ENCODE measurements at places on chromosomes 13 and 19. TPM values are rescaled to one million over a fixed set of nuclear protein-coding genes. Genes with fewer than 3 reads are reported as not detected.

The CYP4F8 gene
- not detected for total RNA-seq

The PROSER1 gene
- total RNA-seq = 20.1 TPM

The ZNF480 gene
- total RNA-seq = 11.8 TPM

The PHLDB3 gene
- total RNA-seq = 14.8 TPM

The ZNF44 gene
- 5.0 TPM for total RNA-seq

The RFX1 gene
- total RNA-seq = 4.6 TPM

The ABCA7 gene
- 17.6 TPM for total RNA-seq

The RETN gene
- not detected for total RNA-seq

The ZNF177 gene
- total RNA-seq = 0.51 TPM

The IGFL3 gene
- 2.3 TPM for total RNA-seq

The PDX1 gene
- not detected for total RNA-seq

The POU4F1 gene
- not detected for total RNA-seq

The TUBA3C gene
- not detected for total RNA-seq

The ZNF737 gene
- 4.1 TPM for total RNA-seq

The CCNA1 gene
- total RNA-seq = not detected

The KANK3 gene
- 0.35 TPM for total RNA-seq

The ZSCAN4 gene
- total RNA-seq = 0.17 TPM

The FFAR2 gene
- total RNA-seq = not detected

The ZNF850 gene
- total RNA-seq = 2.2 TPM

The SLC10A2 gene
- total RNA-seq = 0.39 TPM

The DLL3 gene
- total RNA-seq = 2.0 TPM

The ZNF439 gene
- 0.74 TPM for total RNA-seq

The SLC7A10 gene
- not detected for total RNA-seq

The PAK4 gene
- total RNA-seq = 28.6 TPM

The ZNF681 gene
- 1.7 TPM for total RNA-seq

The LRRC63 gene
- total RNA-seq = not detected
